Sciatic nerve (tissue), 2 donors: ENCODE measurements at places on chromosomes 2 and 18.

GRCh38 chr2:223058952-223059716, 7.1 kb downstream of the KCNE4 start:
- no peak for DNase-seq

- no peak for DNase-seq
These were observed 2.6 kb downstream of the CAB39 start for GRCh38 chr2:230715201-230715600.

- no peak for DNase-seq
These were observed 108.8 kb downstream of the STPG4 start for GRCh38 chr2:47046271-47046670.

DNA sequence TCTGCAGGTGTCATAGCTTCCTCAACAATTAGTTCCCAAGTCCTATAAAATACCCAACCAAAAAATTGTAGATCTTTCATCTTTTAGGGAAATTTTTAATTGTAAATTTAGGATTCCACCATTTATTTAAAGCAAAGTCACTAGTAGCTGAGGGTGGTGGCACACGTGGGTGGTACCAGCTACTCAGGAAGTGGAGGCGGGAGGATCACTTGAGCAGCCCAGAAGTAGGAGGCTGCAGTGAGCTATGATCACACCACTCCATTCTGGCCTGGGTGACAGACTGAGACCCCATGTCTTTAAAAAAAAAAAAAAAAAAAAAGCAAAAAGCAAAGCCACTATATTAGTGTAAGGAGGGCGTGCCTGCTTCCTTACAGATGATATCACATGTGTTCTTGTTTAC, 60.3 kb upstream of the GREB1L start:
- no peak for DNase-seq

- DNase-seq: no peak
These were observed 234.3 kb downstream of the LRATD1 start for GRCh38 chr2:14866736-14867352.

- DNase-seq: no peak
These were observed 47.4 kb upstream of the NXPH2 start for GRCh38 chr2:138827426-138828054.
